ENCODE measurements at places on chromosomes 4 and X. TPM values are rescaled to one million over a fixed set of nuclear protein-coding genes. Genes with fewer than 3 reads are reported as not detected.

The SMR3B gene
- not detected for total RNA-seq

The CHRDL1 gene
- total RNA-seq, result 3.2 TPM

The WAS gene
- 4.4 TPM for total RNA-seq

The CLNK gene
- total RNA-seq, result not detected

DNA sequence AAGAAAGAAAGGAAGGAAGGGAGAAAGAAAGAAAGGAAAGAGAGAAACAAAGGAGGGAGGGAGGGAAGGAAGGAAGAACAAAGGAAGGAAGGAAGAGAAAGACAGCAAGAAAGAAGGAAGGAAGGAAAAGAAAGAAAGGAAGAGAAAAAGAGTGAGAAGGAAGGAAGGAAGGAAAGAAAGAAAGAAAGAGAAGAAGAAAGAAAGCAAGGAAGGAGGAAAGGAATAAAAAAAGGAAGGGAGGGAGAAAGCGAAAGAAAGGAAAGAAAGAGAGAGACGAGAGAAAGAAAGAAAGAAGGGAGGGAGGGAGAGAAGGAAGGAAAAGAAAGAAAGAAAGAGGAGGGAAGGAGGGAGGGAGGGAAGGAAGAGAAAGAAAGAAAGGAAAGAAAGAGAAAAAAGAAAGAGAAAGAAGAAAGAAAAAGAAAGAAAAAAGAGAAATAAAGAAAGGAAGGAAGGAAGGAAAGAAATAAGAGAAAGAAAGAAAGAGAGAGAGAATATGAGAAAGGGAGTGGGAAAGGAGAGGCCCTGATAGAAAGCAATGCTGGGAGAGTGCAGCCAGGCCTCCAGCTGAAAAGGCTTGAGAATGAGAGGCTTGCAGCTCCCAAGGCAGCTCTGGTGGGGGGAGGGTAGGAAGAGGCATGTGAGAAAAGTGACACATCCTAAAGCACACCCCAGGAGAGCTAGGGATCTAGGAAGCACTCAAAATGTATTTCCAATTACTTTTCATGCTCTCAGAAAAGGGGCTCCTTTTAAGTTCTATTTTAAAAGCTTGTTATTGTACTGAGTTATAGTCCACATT, 134.0 kb upstream of the ZIC3 start:
- no peak for DNase-seq

DNA sequence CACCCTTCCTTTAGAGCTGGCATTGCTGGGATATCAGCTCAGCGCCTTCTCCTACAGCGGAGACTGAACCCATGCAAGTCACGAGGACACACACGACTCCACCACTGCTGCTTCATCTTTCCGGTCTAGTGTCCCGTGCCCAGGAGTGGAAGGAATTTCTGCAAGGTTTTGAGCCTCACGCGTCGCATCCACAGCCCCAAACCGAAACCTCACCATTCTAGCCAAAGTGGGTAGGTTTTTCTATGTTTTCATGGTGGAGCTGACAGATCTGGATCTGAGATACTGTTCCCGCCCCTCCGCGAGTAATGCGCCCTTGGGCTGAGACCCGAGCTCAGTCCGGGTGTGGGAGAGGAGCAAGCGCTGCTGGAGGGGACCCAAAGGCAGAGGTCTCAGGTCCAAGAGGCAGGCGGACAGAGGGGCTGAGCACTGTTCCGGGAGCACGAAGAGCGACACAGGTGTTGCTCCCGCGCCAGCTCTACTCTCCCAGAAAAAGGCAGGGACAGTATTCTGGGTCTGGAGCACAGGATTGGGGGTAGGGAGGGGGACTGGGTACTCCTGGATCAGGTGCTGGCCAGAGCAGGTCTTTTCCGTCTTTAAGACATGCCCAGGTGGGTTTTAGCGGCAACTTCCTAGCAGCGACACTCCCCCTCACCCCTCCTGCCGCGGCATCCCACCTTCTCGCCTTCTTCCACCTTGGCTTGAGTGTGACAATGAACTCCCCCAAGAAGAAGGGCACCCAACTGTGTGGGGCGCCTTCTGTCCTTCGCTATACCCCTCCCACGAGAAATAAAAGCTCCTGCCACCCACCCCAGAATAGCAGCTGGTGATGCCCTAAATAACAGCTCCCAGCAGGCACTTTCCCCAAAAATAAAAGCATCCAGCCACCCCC, 1.8 kb downstream of the EPHA5 start:
- DNase-seq, result peak; percentile 35

DNA sequence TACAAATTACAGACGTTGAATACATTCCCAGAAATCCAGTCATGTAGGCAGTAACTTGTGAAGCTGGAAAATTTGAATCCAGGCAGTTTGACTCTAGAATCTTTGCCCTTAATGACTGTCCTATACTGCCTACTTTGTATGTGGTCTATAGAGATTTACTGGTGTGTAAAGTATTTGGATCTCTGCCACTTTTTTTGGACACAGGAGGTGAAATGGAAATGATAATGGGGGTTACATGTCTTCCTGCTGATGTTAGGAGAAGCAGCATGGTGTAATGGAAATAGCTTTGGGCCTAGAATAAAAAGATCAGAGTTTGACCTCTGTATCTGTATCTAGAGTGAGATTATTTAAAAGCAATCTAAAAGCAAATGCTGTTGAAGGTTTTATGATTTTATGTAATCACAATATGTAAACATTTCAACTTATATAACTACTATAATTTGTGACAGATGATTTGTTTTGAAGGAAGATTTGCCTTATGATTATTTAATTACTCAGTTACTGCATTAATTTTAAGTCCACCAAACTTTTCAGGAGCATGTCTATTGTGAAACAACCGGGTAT, 3.3 kb downstream of the COL4A5 start:
- no peak for DNase-seq

DNA sequence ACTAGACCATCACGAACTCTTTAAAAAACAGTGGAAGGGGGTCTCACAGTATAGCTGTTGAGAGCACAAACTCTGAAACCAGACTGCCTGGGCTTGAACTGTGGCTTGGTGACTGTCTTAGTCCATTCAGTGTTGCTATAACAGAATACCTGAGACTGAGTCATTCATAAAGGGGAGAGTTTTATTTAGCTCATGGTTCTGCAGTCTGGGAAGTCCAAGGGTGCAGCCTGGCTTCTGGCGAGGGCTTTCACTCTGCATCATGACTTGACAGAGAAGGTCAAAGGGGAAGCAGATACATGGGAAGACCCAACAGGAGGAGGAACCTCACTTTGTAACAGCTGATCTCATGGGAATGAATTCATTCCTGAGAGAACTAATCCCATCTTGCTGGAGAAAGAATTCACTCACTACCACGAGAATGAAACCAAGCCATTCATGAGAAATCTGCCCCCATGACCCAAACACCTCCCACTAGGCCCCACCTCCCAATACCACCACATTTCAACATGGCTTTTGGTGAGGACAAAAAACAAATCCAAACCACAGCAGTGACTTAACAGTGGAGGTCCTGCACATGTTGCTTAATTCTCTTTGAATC, 116.7 kb upstream of the STOX2 start:
- no peak for DNase-seq

- DNase-seq, result no peak
These were observed 60.5 kb upstream of the RPL34 start for GRCh38 chr4:108559911-108560310.

DNA sequence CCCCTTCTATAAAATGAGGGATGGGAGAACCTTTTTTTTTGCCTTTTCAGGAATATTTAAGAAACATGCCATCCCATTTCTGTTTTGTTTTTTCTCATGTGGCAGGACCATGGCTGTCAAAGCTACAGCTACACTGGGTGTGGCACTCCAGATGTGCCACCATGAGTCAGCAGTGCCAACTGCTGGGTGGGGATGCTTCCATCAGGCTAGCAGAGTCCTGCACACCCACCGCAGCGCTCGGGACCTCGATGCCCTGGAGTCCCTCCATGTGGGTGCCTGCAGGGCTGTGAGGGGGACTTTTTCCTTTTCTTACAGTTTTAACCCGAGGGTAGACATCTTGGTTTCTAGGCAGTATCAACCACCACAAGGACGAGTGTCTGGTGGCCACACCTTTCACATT, 352.6 kb downstream of the NR3C2 start:
- DNase-seq, result no peak

DNA sequence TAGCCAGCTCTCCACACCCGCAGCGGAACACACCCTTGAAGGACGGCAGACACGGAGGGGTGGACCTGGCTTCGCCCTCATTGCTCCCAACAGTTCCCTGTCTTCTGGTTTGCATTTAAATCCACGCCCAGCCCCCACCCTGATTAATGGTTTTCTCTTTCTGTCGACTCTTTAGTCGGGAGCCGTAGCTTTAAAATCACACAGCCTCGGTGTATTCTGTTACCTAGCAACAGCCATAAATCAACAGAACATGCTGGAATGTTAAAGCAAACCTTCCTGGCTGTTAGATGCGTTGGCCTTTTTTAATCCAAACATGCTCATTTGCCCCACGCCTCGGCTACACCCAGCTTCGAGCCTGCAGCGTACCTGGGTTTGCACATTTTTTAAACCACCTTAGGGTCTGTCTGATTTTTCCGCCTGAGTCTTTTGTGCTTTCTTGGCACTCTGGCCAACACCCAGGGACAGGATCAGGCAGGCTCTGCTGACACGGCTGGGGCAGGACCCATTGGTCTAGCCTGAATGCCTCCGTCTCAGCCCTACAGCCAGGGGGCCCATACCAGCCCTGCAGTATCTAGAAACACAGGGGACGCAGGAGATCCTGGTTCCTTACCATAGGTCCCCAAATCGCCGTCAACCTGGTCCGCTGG, 21.4 kb upstream of the PPP2R2C start:
- no peak for DNase-seq

DNA sequence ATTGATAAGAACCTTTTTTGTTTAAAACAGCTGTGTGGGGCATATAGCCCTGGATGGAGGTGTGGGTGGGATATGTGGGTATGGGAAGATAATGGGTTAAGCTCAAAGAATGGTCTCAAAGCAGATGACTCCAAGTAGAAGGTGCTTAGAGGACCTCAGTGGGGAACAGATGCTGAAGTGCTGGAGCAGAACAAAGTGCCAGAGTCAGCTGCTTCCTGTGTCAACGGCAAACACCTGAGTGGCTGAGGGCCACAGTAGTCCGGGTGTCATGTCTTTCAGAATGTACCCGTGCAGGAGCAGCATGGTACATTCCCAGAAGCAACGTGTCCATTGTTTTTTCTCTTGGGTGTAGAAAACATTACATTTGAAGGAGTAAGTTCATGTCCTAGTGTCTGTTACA, 210.6 kb downstream of the CCNG2 start:
- DNase-seq, result no peak

GRCh38 chrX:140664939-140665338, 44.6 kb upstream of the LINC00632 start:
- no peak for DNase-seq

Data from Right ventricle myocardium inferior (tissue), 1 donor.